ENCODE measurements at places on chromosomes 12 and 14.
A peak's percentile ranks its signal among the peaks of the same experiment; 100 is the strongest.

DNA sequence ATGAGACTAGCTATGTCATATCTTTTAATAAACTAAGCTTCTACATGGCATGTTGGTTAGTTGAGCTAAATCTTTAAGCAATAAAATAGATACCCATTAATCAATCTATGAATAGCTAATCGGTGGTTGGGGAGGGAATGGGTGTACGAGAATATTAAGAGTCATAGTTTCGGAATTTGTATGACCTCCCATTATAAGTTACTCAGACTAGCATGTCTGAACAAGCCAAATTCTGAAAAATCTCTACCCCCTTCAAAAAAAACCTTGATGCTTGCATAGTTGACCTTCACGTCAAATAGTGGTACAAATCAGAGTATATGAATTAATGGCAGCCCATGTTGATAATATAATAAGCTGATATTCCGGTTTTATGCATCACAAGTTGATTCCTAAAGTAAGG is 60.0 kb downstream of the PLEKHG7 start:
- no peak for DNase-seq

DNA sequence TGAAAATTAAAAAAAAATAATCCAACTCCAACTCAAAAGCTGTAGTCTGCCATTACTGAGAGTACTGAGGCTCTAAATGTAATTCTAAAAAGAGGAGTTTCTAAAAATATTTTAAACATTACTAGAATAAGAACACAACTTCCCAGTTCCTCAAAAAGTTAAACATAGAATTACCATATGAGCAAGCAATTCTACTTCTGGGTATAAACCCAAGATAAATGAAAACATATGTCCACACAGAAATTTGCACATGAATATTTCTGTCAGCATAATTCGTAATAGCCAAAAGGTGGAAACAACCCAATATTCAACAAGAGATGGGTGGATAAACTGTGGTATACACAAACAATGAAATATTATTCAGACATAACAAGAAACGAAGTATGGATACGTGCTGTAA is 15.0 kb upstream of the NR2C1 start:
- no peak for DNase-seq

DNA sequence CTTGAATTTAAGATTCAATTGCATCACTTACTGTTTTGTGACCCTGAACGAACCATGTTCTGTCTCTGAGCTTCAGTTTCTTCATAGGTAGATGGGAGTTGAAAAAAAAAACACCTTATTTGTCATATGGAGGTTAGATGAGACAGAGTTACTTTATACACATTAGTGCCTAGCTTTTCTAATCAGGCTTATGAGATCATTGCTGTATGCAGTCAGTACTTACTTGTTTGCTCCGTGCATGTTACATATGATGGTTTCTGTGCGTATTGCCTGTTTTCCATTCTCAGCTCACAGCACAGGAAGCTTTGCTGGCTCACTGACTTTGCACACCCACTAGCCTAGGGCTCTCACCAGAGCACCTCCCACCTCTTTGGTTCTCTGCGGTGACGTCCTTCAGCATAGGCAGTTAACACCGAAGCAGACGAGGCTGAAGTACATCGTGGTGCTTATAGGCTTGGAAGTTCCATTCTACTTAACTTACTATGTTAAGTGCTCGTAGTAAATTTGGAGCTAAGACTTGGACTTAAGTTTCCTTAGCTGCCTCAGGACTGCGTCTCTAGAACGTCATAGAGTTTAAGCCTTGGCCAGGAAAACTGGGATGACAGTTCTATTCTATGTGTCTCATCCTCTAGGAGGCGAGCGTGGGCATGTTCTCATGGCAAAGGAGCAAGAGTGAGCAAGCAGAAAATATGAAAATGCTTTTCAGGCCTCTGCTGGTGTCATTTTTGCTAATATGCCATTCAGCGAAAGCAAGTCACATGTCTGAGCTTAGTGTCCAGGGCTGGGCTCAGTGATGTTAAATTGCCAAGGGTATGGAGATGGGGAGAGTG is 57.3 kb downstream of the NRXN3 start:
- DNase-seq = no peak

DNA sequence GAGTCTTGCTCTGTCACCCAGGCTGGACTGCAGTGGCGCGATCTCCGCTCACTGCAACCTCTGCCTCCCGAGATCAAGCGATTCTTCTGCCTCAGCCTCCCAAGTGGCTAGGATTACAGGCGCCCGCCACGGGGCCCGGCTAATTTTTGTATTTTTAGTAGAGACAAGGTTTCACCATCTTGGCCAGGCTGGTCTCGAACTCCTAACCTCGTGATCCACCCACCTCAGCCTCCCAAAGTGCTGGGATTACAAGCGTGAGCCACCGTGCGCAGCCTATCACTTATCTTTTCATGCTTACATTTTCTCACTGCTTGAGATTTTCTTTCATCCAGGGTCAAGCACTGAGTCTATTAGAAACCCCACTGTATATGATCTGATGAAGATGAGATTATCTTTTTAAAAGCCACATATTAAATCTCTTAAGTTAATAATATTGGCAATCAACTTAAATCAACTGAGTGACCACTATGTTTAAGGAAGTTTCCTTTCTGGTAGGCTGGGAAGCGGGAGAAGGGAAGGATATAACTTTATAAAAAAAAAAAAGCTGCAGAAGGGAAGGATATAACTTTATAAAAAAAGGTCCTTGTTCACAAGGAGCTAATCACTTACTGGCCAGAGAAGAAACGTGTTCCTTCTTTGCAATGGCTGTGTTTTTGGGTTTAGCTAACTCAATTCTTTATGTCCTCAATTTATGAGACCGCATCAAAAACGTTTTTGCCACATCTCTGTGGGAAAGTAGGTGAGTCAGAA is 1.3 kb upstream of the MDM2 start:
- no peak for DNase-seq

DNA sequence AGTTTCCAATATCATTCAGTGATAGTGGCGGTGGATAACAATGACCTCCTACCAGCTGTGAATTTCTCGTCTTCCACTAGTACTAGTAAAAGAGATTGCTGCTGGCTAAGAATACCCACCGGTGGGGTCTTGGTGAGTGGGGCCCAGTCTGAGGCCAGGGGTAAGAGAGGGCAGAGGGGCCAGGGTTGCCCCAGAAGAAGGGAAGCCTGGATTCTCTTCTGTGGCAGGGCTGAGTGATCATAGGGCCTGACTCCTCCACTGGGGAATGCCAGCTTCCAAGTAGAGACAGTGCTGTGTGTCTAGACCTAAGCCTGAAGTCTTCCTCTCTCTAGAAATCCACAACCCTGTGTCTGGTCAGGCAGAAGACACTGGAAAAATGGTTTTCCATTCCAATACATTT is 5.8 kb upstream of the TMEM63C start:
- no peak for DNase-seq

DNA sequence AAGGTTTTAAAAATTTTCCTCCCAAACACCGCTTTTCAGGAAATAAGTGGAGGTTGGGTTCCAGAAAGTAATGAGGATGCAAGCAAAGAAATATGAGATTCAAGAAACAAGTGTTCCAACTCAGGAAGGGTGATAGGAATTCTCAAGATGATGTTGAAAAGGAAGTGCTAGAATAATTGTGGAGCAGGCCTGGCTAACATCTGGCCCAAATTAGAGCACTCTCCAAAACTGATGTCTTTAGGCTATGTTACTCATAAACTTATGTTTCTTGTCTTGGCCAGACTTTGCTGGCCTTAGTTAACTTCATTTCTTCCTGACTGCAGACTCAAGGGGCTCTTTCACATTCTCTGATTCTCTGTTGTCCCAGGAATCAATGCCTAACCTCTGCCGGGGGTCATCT is 116.3 kb downstream of the TMTC3 start:
- no peak for DNase-seq

- DNase-seq = no peak
Measured at GRCh38 chr12:8950221-8950527, 729 bp upstream of the M6PR start.

DNA sequence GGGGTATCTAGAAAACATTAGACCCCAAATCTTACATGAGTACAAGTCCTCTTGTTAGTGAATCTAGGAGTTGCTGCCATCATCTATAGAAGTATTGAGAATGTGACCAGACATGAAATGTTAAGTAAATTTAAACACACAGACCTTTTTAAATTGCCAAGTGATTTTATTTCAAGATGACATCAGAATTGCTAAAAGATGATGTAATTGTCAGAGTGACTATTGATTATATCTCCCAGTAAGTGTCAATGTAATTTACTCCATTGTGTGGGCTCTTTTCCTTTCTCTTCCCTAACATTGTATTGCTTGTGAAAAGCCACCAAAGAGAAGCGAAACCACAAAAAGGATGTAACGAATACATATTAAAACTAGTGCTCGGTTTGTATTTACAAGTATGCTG is 16.8 kb downstream of the ADAM21 start:
- DNase-seq = no peak

- no peak for DNase-seq
Measured at GRCh38 chr12:3202096-3202495, 124.9 kb downstream of the TSPAN9 start.

DNA sequence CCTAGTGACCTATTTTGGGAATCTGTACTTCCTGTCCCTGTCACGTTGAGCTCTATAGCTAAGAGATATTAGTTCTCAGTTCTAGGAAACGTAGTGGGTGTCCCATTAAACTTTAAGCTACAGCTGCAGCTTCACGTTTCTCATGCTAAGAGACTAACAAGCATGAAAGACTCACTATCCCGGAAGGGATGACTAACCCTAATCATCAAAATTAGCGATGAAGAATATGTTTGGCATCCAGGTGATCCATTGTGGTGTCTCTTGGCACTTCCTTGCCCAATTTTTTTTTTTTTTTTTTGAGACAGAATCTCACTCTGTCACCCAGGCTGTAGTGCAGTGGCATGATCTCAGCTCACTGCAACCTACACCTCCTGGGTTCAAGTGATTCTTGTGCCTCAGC is 11.0 kb upstream of the LALBA start:
- no peak for DNase-seq

GRCh38 chr14:46782281-46782680 is 130.7 kb upstream of the RPL10L start:
- DNase-seq = no peak

- peak; percentile 83 for DNase-seq
Measured at GRCh38 chr12:52022841-52023181, 16.1 kb downstream of the TAMALIN start.

- DNase-seq = no peak
Measured at GRCh38 chr12:58358369-58358768, 417.0 kb downstream of the ATP23 start.

GRCh38 chr12:48075832-48076231 is 30.0 kb downstream of the SENP1 start:
- DNase-seq = no peak

- peak; percentile 19 for DNase-seq
Measured at GRCh38 chr14:104335611-104336010, 197.2 kb downstream of the KIF26A start.

DNA sequence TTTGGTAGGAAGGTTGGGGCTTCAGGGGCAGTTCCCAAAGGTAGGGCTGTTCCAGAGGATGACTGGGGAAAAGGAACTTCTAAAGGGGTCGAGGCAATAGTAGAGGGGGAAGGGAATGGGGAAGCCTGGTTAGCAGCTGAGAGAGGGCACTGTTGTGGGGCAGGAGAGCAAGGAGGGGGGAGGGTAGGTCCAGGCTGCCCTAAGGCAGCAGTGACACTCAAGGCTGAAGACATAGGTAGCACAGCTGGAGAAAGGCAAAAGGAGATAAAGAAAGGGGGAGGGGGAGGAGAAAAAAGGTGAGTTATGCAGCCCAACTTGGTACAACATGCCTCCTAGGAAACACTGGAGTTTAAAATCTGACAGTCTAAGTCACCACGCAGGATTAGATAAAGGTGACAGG is 3.9 kb downstream of the NACA start:
- no peak for DNase-seq

DNA sequence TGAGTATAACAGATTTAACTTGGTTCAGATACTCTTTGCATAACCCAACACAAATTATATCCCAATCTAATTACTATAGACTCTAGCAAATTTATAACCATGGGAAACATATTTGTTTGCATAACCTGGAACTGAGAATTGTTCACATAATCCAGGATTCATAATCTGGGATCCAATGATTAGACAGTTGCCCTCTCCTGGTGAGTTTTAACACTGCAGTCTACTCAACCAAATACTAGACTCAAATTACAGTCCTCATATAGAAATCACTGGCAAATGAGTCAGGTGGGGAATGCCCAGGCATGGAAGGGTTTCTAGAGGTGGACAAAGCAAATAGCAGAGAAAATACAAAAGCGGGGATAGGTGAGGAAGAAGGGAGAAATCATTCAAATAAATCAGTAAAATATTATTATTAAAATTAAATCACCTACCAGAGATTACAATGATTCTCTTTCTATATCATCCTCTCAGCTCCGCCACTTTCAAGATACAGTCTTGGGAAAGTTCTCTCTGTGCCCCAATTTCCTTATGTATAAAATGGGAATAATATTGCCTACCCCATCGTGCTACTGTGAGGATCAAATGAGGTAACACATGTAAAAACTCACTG is 9.4 kb downstream of the GCH1 start:
- DNase-seq = no peak

- peak; percentile 10 for DNase-seq
Measured at GRCh38 chr14:101466456-101467180, 94.7 kb upstream of the DIO3 start.

DNA sequence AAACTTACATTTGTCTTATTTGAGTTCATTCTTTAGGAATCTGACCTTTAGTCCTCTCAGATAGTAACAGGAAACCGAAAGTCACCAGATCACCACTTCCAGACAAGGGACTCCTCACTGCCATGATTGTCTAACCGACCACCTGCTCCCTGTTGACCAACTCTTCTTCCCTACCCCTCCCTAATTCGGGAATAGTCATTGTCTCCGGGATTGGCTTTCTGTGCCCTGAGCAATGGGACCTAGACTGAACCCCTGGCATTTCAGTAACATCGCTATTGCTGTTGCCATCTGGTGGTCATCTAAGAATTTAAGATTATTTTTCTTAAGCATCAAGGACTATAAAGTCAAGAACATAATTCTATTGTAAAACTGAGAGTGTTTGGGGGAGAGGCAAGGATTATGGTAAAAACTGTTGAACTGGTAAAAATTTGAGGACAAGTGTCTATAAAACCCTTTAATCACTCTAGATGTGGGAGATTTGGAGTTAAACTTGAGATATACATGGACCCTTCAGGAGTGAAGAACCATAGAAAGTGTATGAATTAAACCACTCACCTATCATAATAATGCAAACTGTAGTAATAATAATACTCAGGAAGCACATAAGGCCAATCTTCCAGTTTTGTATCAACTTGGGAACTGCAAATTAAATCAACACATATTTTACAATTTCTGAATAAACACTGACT is 6.3 kb downstream of the CLEC2A start:
- DNase-seq = peak; percentile 76

DNA sequence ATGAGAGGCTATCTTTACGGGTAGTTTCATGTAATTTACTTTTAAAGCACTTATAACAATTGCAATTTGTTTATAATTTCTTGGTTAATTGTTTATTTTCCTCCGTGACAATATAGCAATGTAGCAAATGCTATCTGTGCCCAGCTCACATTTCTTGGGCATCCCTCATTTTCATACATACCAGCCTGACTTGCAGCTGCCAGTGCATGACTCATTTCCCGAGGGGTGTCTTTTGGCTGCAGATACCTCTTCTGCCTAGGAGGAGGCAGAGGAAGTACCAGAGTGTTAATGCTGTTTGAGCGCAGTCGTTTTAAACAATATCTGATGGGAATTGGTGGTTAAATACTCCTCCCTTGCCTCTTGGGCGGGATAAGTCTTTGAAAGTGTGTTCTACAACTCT is 104.2 kb upstream of the ABCD2 start:
- peak; percentile 30 for DNase-seq

GRCh38 chr14:103861413-103862392 is 14.3 kb upstream of the PPP1R13B start:
- DNase-seq = no peak
